ENCODE measurements at places on chromosomes 12 and 14. TPM values are rescaled to one million over a fixed set of nuclear protein-coding genes. Genes with fewer than 3 reads are reported as not detected.

GRCh38 chr14:94689218-94689984, 77.2 kb downstream of the SERPINA3 start:
- DNase-seq = peak; percentile 18

- peak; percentile 16 for DNase-seq
Observed at GRCh38 chr14:94998685-94999084, 158.6 kb downstream of the DICER1 start.

- DNase-seq = no peak
Observed at GRCh38 chr12:109656743-109657142, 56.9 kb upstream of the FAM222A start.

- no peak for DNase-seq
Observed at GRCh38 chr14:29222671-29223268, 456.2 kb downstream of the FOXG1 start.

GRCh38 chr14:51648296-51648695, 3.4 kb upstream of the FRMD6 start:
- DNase-seq = no peak

GRCh38 chr14:36619853-36620252, 37.4 kb upstream of the NKX2-8 start:
- no peak for DNase-seq

- DNase-seq = no peak
Observed at GRCh38 chr14:51442513-51443175, 202.6 kb downstream of the TMX1 start.

DNA sequence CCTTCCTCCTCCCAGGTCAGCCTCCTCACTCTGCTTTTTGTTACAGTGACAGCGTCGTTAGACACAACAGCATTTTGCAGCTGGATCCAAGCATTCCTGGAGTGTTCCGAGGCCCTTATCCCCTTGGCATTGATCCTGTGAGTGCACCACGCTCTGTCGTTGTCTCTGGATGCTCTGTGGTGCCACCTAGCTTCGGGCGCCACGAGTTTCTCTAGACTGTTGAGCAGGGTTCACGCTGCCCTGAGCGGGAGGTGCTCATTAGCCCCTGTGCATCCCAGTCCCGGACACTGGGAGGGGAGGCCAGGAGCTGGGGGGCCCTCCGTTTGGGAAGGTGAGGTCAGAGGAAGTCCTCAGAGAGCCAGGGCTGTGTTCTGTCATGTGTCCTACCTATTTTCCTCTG, 17.3 kb upstream of the DNAH10 start:
- DNase-seq = no peak

The SLC16A7 gene
- polyA plus RNA-seq = 11.8 TPM

The UNC79 gene
- not detected for polyA plus RNA-seq

The TAS2R10 gene
- polyA plus RNA-seq = not detected
